ENCODE measurements at places on chromosomes 7 and 10.

- no peak for DNase-seq
Observed at GRCh38 chr7:24972991-24973390, 7.0 kb downstream of the OSBPL3 start.

DNA sequence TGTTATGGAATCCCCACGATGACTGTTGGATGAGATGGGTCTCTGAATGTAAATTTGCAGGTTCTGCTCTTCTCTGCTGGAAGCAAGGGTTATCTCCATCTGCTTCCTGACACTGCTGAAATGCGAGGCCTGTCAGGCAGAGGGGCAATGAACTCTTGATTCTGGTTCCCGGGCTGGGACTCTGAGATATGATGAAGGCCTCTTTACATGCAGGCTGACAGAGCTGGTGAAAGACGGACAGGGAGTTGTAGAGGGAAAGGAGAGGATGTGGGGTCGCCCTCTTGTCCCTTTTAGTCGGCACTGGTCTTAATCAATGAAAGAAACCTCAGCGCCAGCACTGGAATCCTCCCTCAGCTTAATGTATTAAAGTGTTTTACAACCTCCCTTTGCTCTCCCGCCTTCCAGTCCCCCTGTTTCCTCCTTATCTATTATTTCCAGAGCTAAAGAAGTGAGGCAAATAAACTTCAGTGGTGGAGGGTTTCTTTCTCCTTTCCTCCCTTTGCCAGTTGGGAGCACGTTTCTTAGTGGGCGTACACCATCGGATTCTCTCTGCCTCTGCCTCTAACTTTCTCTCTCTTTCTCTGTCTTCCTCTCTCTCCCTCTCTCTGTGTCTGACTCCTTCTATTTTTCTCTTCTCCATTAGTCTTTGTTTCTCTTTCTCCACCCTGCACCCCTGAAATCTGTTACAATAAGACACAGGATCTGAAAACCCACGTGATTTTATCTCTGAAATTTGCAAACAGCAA is 145.6 kb downstream of the BAMBI start:
- DNase-seq: no peak

DNA sequence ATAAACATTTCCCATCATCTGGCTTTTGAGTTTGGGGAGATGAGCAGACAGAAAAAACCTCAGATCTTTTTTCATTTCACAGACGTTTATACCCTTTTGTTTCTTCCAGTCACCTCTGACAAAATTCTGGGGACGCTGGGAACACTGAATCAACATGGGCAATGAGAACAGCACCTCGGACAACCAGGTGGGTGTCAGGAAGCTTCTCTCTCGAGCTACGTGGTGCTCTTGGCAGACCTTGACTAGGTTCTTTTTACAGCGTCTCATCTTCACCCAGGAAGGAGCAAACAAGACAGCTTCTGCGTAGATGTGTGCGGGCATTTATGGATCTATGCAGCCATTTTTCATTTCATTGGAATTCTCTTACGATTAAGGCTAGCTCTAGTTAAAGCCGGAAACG is 32.9 kb downstream of the TACC2 start:
- DNase-seq: no peak

GRCh38 chr7:34806831-34807230 is 148.8 kb downstream of the NPSR1 start:
- DNase-seq: no peak

- DNase-seq: no peak
Observed at GRCh38 chr10:104336821-104337467, 1.3 kb downstream of the ITPRIP start.

GRCh38 chr7:108517951-108518350 is 8.0 kb downstream of the PNPLA8 start:
- no peak for DNase-seq

DNA sequence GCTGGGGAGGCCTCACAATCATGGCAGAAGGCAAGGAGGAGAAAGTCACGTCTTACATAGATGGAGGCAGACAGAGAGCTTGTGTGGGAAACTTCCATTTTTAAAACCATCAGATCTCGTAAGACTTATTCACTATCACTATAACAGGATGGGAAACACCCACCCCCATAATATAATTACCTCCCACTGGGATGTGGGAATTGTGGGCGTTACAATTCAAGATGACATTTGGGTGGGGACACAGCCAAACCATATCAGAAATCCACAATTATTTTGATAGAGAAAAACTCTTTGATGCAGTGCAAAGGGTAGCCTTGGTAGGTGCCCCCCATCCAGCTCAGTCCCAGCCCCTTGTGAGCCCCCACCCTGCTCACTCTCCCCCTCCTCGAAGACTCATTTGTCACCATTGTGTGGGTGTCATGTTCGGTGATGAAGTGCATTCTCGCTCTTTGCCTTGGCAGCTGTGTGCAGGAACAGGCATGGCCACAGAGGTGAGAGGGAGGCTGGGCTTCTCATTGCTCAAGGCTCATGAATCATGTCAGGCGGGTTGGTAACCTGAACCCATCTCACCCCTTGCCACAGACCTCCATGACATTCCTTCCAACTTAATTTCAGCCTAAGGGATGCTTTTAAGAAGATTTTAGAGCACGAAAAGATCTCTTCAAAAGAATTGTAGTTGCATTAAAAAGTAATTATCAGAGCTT is 75.9 kb downstream of the BUB3 start:
- no peak for DNase-seq

DNA sequence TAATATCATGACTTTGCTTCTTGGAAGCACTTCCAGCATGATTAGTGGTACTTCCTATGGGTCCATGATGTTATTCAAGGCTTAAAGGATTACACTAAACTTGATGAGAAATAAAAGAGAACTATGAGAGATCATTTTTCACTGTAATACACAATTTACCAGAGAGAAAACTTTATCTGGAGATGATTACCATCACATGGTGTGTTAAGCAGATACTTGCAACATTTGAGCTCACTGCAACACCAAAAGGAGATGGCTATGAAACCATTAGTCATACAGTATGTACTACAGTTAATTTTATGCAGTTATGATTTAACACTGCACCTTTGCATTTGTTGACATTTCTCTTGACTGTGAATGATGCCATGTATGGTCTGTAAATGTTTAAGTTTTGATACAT is 311.3 kb upstream of the AOAH start:
- no peak for DNase-seq

GRCh38 chr7:18421297-18422002 is 74.1 kb upstream of the HDAC9 start:
- DNase-seq: no peak

- DNase-seq: no peak
Observed at GRCh38 chr7:99196536-99197258, 11.2 kb downstream of the KPNA7 start.

- DNase-seq: peak; percentile 16
Observed at GRCh38 chr7:76296743-76297740, 5.4 kb upstream of the HSPB1 start.

DNA sequence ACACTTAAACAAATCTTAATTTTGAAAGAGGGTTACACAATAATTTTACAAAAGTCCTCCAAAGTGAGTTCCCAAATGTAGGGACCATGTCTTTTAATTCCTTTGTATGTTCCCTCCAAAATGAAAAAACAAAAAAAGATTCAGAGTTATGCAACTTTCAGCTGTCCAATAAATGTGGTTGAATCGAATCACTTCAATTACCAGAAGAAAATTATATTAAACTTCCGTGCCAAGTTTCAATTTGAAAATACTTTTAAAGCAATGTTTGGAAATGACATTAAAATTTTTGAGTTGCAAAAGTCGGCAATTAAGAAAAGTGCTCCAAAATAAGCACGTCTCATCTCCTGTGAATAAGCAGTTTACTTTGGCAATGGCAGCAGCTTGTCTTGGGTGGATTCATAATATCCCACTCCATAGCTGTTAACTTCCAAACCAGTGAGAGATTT is 60.3 kb upstream of the C1GALT1 start:
- DNase-seq: no peak

GRCh38 chr7:92276460-92276864 is 30.7 kb downstream of the ANKIB1 start:
- DNase-seq: no peak

DNA sequence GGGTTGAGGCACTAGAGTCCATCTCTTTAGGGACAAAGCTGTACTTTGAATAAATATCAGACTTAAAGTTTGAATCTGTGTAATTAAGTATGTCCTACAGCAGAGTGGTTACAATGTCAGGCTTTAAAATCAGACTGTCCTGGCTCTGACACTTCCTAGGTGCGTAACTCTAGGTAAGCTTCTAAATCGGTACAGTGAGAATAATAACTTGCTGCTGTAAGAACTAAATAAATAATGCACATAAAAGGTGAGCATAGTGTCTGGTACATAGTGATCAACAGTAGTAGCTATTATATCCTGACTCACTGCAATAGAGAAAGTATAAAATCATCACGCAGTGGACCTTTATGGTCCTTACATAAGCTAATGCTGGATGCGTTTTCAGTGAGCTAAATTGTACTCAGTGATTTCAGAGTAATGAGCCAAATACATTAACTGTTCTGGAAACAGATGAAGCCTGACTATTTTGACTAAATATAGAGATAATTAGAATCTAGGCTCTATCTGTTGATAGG is 72.2 kb upstream of the PDK4 start:
- DNase-seq: no peak

DNA sequence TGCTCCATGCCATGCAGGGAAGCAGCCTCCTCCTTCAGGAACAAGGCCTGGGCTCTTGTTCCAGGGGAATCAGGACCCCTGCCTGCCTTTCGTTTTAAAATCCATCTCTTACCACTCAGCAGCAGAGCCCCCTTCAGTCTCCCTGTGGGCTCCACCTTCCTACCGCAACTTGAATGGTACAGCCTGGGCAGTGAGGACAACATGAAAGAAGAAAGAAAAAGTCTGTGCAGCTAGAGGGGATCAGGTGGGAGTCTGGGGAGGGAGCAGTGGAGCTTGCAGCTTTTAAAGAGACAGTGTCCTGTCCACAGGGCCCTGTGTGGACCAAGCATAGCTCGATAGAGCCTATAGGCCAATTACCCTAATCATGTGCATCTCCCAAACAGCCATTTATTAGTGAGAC is 3.7 kb downstream of the PLXNA4 start:
- no peak for DNase-seq

DNA sequence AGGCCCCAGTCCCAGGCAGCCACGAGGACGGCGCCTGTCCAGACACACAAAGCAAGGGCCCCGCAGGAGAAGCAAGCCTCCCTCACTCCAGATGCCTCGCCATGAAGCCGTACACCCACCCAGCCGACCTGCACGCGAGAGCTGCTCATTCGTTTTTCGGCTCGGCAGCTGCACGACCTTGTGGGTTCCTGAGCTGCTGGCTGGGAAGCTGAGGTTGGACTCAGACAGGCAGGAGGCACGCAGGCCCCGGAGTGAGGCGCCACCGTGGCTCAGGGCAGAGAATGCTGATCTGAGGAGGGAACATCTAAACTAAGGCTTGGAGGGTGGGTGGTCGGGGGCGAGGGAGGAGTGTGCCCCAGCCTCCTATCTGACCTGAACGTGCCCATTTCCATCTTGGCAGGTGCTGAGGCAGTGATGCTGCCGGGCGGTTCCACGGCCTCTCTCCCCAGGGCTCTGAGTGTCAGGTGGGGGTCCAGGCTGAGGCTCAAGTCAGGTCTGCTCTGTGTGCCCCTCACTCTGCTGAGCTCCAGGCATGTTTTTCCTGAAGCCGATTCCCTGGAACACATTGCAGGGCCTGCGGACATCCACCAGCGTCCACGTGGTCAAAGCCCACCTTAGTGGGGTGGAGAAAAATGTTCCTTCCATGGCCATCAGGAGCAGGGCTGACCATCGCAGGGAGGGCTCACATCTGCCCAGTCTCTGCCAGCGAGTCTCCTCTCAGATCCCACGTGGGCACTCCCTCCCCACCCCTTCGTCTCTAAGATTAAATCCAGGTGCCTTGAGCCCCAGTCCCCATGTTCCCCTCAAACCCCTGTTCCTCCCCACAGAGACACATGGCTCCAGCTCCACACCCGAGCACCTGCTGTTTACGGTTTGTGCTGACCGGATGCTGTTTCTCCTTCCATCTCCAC is 28.1 kb upstream of the FAM20C start:
- DNase-seq: no peak

GRCh38 chr7:7157887-7158271 is 24.5 kb upstream of the C1GALT1 start:
- no peak for DNase-seq

DNA sequence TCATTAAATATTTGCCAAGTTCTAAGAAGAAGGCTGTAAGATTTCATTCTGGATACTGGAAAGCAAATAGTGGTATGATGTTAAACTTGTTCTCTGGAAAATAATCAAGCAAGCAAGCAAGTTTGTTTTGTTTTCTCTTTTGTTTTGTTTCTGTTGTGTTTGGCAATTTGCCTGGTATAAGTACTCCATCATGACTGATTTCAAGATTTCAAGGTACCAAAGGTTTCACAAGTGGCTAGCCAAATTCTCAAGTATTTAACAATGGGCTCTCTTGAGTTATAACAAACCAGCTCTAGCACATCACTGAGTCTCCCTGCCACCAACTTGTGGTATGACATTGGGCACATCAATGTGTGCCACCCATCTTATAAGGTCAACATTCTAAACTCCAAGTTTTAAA is 151.7 kb upstream of the IGFBP3 start:
- no peak for DNase-seq

DNA sequence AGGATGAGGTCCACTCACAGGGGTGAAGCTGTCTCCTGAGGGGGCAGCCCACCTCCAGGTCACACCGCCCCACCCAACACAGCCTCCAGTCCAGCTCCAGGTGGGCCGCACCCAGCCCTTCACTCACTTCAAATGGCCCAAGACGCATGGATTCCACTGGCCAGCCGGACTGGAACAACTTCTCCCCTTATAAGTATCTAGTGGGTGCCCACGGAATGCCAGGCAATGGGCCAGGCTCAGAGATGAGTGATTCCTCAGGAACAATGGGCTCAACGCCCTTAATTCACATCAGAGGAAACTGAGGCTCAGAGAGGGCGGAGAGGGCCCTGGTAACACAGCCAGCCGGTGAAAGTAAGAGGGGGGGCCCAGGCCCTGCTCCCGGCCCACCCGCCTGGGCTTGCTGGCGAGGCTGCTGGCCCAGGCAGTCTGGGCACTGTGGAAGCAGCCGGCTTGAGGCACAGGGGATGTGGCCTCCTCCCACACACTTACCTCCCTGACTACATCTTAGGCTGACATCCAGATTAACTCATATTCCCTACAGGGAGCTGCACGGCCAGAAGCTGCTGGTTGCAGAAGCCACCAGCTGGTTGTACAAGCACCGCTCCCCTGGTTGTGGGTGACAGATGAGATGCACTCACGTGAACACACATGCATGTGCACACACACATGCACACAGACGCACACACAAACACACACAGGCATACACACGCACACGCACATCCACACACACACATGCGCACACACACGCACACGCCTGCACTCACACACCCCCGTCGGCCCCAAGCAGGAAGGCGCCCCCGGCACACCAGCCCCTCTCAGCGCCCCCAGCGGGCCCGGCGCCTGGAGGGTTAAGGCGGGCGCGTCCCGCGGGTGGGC is 1.0 kb upstream of the FAM20C start:
- no peak for DNase-seq

- DNase-seq: no peak
Observed at GRCh38 chr10:92024700-92025099, 101.1 kb downstream of the BTAF1 start.

Data from NCI-H2107 (cell line).